Hematopoietic multipotent progenitor cell (in vitro differentiated cells): ENCODE measurements at places on chromosomes 4 and X.
A peak's percentile ranks its signal among the peaks of the same experiment; 100 is the strongest.

GRCh38 chr4:93617606-93618005, 210.9 kb upstream of the ATOH1 start:
- DNase-seq: no peak

GRCh38 chrX:88612870-88613329, 134.1 kb upstream of the CPXCR1 start:
- DNase-seq: no peak

GRCh38 chr4:100022792-100023222, 72.7 kb upstream of the H2AZ1 start:
- no peak for DNase-seq

GRCh38 chr4:73772363-73772762, 32.0 kb downstream of the CXCL8 start:
- no peak for DNase-seq

- DNase-seq: peak; percentile 32
Observed at GRCh38 chr4:48831532-48832030, 693 bp downstream of the OCIAD1 start.

DNA sequence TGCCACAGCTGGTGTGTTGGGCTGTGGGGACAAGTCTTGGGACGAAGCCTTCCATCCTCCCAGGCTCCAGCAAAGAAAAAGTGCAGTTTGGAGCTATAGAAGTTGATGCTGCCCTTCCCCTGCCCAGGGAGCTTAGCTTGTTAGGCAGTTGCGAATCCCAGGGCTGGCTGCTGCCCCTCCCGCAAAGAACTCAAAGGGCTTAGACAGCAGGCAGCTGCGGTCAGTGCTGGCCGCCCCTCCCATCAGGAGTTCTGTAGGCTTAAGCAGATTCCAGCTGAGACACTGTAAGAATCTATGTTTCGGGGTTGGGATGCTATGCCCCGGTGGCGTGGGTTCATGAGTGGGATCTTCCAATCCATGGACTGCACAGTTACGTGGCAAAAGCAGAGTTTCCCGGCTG, 956.7 kb downstream of the GLUD2 start:
- no peak for DNase-seq

GRCh38 chr4:3303923-3304710, 11.3 kb downstream of the RGS12 start:
- no peak for DNase-seq

DNA sequence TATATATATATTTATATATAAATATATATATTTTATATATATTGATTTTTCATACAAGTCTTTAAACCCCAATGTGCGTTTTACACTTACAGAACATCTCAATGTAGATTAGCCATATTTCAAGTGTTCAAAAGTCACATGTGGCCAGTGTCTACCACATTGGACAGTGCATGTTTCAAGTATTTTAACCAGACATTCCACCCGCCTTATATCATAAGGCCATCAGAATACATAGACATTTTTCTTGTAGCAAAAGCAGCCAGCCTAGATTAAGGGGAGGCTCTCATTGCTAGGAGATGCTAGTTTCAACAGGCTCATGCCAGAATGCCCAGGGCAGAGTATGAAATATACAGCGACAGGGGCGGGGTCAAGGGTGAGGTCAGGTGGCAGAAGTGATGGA, 202.0 kb downstream of the NR3C2 start:
- DNase-seq: no peak

DNA sequence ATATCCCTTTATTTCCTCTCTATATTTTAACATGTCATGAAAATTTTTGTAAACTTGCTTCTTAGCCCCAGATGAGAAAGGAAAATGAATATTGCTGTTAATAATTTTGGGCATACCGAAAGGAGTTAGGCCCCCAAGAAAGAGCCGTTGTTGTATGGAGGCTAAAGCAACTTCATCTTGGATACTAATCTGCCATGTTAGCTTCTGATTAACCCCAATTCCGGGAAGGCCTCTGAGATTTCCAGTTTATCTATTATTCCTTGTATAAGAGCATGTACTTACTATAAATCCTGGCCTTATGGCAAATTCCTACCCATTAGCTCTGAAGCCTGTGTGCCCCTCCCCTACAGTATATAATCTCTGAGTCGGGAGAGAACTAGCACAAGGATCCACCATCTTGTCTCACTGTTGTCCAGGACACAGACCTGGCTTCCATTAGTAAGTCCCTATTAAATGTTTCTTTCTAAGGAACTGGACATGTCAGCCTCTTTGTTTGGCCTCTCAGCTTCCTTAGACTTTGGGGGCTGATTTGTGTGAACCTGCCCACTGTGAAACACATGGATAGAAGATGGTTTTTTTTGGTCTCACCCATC, 20.9 kb upstream of the PLA2G12A start:
- no peak for DNase-seq

GRCh38 chr4:82770607-82771006, 28.0 kb downstream of the SCD5 start:
- no peak for DNase-seq

DNA sequence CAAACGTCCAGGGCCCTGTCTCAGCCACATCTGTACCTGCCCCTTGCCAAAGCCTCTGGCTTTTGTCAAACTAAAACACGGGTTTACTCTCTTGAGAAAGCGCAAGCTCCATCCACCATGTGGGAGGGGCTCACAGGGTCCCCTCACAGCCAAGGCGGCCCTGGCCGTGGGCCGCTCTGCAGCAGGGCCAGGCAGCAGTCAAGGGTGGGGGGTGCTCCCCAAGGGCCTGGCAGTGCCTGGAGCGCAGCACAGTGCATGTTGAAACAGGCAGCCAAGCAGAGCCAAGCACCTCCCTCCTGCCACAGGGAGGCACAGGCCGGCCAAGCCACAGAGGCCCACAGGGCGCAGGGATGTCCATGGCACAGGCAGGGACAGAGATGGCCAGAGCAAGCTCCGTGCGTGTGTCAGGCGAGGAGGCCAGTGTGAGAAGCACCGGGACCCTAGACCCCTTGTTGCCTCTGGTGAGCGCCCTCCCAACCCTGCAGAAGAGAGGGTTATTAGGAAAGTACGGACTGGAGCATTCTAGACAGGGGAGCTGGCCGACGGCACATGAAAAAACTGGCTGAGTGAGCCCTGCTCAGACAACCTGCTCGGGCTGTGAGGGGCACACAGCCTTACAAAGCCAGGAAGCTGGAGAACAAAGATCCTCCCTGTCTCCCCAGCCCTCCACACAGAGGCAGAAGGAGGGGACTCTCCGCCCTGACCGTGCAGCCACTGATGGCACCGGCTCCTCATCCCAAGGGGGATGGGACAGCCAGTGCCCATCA, 39.0 kb downstream of the FAM53A start:
- no peak for DNase-seq

GRCh38 chrX:13899607-13900006, 82.7 kb upstream of the GPM6B start:
- DNase-seq: no peak

DNA sequence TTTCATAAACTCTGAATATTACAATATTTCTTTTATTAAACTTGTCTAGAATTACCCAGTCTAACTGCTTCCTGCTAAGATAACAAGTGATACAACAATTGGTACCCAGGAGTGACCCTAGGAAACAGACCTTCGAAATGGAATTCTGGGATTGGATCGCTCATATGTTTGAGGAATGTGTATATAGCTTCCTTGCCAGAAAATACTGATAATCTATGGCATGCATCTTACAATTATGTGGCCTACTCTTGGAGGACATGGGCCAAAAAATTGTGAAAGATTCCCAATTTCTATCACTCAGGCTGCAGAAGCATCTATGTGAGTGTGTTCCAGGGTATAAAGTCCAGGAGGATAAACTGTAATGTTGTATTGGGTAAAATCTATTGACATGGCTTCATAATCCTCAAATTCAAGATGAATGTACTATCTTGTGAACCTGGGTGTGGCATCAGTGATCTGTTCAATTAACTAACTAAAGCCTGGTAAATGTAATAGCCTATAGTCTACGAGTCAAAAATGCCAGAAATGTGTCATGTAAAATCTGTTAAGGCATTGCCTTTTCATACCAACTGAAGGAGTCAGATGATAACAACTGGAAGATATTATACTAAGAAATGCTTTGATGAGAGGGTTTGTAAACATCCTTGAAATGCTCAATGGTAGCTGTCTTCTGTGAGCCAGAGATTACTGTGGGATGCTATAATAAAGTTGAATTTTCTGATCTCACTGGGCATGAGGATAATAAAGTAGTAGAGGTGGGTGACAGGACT, 1499.3 kb downstream of the PCDH7 start:
- DNase-seq: no peak

DNA sequence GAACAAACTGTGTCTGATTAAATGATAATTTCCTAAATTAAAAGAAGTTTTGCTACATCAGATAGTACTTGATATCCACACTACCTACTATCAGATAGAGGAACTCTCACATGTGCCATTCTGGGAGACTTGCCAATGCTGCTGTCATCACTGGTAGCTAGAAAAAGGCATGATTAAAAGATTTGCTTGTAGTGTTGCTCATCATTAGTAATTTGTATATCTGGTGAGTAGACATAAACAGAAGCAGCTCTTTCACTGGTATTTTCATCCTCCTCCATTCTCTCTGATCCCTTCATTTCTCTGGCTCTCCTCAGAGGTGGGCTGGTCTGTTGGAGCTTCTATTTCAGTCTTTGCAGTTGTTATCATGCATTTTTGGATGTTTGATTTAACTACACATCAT, 56.0 kb downstream of the SPRY1 start:
- DNase-seq: no peak

DNA sequence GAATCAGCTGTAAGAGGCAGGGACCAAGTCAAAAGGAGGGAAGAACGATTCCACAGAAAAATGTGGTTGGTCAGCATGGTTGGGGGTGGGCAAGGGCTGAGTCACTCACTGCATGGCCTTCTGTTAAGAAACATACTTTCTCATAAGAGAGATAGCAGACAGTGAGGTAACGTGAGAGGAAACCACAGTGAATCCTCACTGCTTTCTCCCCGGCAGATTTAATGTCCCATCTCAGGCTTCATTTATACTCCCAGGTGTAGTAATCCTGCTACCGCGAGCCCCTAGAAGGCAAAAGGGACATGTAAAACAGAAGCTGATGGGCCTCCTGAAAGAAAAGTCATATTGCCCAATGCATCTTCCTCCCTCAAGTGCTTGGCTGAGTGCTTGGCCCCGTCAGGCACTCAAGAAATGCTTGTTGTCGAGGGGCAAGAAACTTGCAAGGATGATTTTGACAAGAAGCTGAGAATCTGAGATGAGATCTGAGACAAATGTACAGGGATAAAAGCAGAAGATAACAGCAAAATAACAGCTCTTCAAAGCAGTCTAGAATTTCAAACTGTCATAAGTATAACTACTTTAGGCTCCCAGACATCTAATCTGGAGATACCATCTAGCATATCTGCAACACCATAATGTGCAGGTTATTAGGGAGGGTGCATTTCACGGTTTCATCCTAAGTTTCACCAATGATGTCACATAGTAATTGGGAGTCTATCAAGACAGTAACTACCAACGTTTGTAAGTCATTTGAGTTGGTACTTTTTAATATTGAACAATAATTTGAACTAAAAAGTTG, 40.2 kb downstream of the SH3KBP1 start:
- DNase-seq: no peak

GRCh38 chrX:19964017-19964710, 26.7 kb downstream of the BCLAF3 start:
- no peak for DNase-seq

- no peak for DNase-seq
Observed at GRCh38 chrX:55480390-55481062, 9.1 kb downstream of the USP51 start.

- DNase-seq: no peak
Observed at GRCh38 chr4:3867403-3868100, 101.4 kb downstream of the ADRA2C start.

GRCh38 chr4:122577808-122578781, 42.8 kb downstream of the IL21 start:
- DNase-seq: peak; percentile 73

DNA sequence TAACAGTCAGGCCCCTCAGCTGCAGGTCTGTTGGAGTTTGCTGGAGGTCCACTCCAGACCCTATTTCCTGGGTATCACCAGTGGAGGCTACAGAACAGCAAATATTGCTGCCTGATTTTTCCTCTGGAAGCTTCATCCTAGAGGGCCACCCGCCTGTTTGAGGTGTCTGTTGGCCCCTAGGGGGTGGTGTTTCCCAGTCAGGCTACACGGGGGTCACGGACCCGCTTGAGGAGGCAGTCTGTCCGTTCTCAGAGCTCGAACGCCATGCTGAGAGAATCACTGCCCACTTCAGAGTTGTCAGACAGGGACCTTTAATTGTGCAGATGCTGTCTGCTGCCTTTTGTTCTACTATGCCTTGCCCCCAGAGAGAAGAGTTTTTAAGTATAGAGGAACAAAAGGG, 160.8 kb downstream of the DKK2 start:
- no peak for DNase-seq

DNA sequence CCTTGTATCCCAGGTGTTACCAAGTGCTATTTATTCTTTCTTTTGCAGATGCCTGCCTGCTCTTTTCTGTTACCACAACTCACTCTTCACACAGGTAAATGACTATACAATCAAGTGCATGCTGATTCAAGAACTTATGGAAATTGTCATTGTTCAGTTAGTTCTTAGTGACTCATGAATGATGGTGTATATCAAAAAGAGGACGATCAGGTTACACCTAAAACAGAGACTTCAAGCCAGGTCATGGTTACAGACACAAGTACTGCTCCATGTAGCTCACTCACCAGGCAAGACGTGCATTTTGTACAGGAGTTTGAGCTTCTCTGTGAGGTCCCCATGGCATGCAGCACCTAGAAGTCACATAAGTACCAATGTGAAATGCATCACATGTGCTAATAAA, 59.3 kb upstream of the UCP1 start:
- DNase-seq: no peak

- DNase-seq: no peak
Observed at GRCh38 chr4:28269426-28269825, 1408.8 kb downstream of the STIM2 start.

DNA sequence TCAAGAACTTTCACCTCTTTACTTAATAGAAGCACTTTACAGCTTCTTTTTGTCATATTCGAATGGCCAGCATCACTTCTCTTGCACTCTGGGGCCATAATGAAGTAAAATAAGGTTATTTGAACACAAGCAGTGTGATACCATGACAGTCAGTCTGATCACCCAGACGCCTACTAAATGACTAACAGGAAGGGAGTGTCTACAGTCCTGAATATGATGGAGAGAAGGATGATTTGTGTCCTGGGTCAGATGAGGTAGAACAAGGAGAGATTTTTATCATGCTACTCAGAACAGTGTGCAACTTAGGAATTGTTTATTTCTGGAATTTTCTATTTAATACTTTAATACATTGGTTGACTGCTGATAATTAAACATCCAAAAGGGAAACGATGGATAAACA, 284.2 kb upstream of the F9 start:
- DNase-seq: no peak

- peak; percentile 63 for DNase-seq
Observed at GRCh38 chr4:39464886-39465501, 6.1 kb downstream of the LIAS start.

- DNase-seq: no peak
Observed at GRCh38 chr4:169225058-169225751, 45.6 kb downstream of the SH3RF1 start.

GRCh38 chr4:10107111-10108091, 9.2 kb downstream of the WDR1 start:
- DNase-seq: no peak

DNA sequence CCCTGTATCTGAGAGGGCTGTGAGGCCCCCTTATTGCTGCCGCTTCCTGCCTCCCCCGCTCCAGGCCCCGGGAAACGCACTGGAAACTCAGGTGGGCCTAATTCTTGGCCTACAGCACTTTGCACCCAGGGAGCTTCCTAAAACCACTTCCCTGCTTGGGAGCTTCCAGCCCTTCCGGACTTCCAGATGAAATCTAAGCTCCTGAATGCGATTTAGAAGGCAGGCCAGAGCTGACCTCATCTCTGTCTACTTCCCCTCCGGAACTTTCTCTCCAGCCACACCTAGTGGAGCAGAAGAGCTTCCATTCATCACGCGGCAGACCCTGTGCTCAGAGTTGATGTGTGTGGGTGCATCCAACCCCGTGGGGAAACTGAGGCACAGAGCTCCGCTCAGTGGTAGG, 84.2 kb downstream of the SORCS2 start:
- no peak for DNase-seq
